Stimulated activated CD4-positive, alpha-beta T cell treated with anti-CD3 and anti-CD28 coated beads, TNF-alpha, amount 100 ng/mL, for 4 hours (primary cell): ENCODE measurements at places on chromosomes 12 and 14.

DNA sequence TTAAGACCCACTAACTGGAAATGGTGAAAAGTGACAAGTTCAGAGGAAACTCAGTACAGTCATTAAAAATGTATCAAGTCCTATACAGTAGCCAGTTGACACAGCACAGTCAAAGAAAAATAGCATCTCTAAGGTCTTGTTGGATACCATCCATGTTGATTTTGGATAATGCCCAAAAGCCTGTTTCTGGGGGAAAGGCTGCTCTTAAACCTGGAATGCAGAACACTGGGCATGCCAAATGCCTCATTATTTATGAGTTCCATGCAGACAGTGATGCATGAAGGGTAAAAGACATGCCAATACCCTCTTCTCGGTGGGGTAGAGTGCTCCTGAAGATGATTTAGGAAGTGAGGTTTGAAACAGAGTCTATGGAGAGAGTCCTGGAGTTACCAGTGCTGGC lies 29.6 kb downstream of the KCNK13 start:
- no peak for DNase-seq

DNA sequence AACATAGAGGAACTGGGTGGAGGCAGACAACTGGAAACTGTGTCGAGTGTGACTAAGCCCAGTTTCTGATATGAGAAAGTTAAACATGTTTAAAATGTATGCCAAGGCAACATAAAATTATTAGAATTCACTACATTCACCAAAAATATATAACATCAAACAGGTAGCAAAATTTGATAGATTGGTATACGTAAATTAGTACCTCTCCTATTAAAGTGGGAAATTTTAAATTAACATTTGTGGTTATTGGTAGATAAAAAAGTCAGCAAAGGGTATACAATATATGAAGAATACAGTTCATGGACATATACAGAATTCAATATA lies 53.0 kb downstream of the CCDC91 start:
- no peak for DNase-seq

DNA sequence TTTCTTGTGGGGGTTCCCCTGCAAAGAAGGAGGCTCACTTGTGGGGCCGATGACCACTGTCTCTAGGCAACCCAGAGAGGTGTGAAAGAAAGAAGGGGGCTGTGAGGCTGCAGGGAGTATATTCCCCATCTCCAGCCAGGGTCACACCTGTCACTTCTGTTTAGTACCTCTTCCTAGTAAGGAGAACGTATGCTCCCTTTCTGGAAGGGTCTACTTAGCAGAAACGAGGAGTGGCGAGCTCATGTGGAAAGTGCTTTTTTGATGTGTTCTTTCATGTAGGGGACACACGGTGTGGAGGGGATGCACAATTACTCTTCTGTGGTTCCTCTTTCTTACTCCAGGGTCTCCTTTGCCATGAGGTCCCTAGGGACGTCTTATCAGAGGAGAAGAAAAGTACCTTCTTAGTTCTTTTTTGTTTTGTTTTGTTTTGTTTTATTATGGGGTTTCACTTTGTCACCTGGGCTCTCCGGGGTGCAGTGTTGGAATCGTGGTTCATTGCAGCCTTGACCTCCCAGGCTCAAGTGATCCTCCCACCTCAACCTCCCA lies 58.3 kb downstream of the PRKCH start:
- no peak for DNase-seq

DNA sequence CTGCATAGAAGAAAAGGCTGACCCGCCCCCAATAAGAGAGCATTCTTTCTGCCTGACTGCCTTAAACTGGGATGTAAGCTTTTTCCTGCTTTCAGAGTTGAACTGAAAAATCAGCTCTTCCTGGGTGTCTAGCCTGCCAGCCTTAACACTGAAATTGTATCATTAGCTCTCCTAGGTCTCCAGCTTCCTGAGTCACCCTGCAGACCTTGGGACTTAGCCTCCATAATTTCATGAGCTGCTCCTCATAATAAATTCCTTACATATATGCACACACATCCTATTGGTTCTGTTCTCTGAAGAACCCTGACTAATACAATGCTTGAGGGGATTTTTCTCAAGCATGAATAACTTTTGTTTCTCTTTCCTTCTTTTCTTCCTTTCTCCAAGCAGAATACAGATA lies 76.4 kb upstream of the FAR2 start:
- DNase-seq: no peak

- no peak for DNase-seq
Measured at GRCh38 chr12:4012073-4012472, 138.9 kb upstream of the PARP11 start.

- no peak for DNase-seq
Measured at GRCh38 chr12:5742258-5742657, 202.8 kb downstream of the ANO2 start.
